Progenitor cell of endocrine pancreas (in vitro differentiated cells): ENCODE measurements at places on chromosomes 2 and 18.

- DNase-seq: no peak
These were observed 236.0 kb downstream of the BCL2 start for GRCh38 chr18:63083555-63083954.

DNA sequence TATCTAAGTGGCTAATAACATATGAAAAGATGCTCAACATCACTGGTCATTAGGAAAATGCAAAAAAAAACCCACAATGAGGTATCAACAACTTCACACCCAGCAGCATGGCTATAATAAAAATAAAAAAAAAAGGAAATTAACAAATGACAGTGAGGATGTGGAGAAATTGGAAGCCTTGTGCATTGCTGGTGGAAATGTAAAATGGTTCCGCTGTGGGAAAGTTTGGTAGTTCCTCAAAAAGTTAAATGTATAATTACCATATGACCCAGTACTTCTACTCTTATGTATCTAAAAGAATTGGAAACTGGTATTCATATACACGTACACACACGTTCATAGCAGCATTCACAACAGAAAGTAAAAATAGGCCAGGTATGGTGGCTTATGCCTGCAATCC, 15.5 kb upstream of the CACNB4 start:
- DNase-seq: no peak

- DNase-seq: no peak
These were observed 230.4 kb upstream of the COPS8 start for GRCh38 chr2:236855176-236855865.

DNA sequence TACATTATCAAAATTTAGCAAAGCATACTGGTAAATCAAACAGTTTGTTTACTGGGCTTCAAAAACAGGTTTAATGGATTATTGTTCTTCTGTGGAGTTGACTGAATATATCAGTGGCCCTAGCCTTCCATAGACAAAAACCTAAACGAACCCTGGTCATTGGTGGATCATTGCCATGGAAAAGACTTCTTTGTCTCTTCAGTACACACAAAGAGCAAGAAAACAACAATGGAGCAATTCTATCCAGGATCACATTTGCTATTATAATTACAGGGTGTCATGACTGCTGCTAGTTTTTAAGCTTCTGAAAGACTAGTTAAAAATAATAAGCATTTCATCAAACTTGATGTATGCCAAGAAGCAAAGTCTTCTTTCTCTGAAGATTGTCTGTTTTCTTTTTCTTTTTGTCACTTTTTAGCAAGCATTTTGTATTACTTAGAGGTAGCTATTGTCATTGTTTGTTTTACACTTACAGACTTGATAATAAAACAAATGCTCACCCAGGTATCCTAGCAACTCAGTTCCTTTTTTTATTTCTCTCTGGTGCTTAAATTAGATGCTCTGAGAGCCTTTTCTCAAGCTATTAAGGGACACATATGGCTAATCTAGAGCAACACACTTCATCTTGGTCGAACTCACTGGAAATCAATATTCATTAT, 1228.7 kb upstream of the DDX18 start:
- no peak for DNase-seq

GRCh38 chr2:19552270-19552669, 193.8 kb upstream of the OSR1 start:
- DNase-seq: no peak

GRCh38 chr2:129329574-129329973, 649.9 kb upstream of the RAB6C start:
- DNase-seq: no peak

GRCh38 chr2:83993873-83994632, 465.0 kb downstream of the SUCLG1 start:
- DNase-seq: no peak

DNA sequence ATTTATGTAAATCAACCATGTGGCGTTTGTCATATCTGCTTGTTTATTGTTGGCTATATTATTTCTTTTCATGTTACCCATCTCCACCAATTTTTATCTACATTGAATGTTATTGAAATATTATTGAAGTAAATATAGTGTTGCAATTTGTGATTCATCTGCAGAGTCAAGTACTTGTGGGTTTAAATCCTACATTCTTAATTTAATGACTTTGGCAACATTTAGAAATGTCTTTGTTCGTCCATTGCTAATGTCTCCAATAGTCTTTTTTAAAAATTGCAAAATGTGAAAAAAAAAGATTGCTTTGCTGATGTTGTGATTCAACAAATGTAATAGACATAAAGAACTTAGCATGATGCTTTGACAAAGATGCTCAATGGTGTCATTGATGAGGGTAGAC, 1572.8 kb upstream of the PIK3C3 start:
- no peak for DNase-seq

DNA sequence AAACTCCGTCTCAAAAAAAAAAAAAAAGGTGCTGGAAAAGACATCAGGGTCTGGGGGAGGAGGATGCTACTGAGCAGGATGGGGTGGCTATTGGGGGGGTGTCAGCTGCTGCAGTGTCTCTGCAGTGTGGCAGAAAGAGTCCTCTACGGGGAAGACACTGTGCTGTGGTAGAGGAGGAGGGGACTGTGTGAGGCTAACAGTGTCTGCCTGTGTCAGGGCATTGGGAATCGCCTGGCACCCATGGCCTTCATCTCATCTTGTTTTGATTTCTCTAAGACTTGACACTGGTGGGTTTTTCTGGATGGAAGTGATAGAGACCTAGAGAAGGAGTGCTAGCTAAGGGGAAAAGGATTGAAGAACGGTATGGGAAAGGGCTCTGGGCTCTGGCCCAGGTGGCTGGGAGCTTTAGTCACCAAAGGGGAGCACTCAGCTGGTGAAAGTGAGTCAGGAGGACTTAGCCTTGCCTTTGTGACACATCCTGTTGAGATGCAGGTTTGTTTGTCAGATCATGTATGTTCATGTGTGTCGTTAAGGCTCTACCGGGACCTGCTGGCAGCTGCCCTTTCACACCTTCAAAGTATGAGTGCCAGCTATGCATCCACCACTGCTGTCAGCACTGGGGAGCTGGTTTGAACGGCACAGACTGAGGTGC, 58.0 kb downstream of the FARP2 start:
- DNase-seq: no peak

DNA sequence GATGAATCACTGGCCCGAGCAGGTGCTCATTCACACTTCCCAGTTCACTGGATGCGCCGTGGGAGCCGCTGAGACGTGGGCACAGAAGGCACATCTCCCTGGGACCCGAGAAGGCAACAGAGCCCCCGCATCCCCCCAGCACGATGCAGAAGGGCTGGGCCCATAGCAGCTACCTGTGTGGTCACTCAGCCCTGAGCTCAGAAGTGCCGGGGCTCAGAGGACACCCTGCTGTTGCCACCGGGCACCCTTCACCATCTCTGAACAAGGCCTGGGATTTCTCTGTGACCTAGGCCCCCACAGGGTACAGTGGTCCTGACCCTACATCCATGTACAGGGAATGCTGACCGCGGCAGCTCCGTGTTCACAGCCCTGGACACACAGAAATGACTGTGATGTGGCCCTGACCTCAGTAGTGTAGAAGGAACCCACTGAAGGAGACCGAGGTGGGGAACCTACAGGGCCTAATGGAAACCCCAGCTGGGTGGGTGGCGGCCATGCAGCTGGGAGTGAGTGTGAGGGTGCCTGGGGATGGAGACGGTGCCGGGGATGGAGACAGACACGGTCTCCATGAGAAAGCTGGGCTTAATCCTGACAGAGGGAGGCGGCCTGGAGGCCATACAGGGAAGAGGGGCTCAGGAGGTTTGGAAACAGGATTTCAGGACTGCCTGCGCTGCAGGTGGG, 111.9 kb upstream of the OTOS start:
- DNase-seq: no peak

DNA sequence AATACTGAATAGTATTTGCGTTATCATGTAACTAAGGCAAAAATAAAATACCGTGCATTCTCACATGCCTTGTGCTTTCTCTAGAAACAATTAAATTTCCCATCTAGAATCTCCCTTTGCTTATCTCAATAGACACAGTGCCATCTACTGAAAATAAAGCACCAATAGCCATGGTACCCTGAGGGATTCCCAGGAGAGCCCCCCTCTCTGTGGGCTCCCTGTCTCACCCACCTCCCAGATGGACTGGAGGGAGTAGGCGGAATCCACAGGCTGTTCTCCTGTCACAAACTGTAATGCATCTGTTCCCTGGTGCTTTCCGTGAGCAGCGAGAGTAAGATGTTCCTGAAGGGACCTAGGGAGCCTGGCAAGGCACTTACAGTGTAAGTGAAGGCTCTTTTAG, 112.4 kb upstream of the UPP2 start:
- DNase-seq: no peak

DNA sequence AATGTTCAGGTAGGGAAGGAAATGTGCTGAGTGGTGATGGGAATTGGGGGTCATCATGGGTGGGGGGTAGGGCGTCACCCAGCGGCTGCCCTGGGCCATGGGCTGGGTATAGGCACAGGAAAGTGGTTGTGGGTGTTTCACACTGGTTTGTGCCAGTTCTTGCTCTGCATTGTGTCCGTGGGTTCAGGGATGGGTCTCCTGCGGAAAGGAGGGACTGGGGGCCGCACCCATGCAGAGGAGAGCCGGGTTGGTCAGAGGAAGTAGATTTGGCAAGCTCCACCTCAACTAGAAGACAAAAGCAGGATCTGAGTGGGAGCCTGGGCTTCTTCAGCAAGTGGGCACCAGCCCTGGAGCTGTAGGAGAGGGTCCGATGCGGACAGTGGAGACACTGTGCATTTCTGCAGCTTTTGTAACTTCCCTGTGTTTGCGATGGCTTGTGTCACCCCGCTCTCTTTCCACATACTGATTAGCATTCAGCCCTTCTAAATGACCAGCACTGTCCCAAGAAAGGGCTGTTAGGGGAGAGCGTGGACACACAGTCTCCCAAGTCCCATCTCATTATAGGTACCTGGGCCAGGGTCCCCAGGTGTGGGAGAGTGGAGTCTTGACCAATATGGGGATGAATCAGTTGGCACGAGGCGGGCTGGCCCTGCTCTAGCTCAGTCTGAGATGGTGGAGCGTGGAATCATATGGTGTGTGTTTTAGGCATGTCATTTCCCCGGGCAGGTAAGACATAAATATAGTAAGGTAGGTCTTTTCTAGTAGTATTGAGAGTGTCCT, 67.2 kb downstream of the LRRFIP1 start:
- no peak for DNase-seq
